ENCODE measurements at places on chromosomes 6 and 20.

GRCh38 chr6:6635291-6635690 lies 46.8 kb downstream of the LY86 start:
- no peak for DNase-seq

DNA sequence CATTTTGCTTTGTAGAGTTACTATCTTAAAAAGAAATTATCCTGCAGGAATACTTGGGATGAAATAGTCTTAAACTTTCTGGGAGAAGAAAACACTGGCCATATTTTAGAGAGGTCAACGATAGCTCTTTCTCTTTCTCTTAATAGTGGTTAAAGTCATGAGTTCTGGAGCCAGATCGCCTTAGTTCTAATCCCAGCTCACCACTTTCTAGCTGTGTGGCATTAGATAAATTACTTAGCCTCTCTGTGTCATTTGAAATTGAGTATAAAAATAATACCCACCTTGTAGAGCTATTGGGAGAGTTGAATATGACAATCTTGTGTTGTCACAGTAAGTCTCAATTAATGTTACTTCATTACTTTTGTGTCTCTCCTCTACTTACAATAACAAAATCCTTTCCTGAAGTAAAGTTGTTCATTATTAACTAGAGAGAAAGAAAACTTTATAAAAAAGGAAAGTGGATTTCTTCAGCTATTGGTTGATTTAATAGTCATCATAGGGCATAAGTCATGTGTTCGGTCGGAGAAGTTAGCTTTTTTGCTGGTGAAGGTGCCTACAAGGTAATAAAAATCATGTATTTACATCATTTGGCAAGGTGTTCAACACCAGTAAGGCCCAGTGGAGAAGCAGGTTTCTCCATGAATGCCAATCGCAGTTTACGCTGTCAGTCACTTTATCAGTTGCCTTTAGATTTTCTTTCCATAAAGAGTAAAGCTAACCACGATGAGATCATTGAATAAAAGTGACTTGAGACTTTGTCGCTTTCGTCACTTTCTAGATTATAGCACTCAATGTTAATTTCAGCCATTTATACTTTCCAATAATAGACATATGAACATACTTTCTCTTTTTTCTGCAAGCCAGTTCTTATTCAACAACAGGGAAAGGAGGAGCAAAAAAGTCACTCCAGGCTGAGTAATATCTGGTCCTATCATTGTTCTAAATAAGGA lies 2.0 kb downstream of the NEDD9 start:
- no peak for DNase-seq

DNA sequence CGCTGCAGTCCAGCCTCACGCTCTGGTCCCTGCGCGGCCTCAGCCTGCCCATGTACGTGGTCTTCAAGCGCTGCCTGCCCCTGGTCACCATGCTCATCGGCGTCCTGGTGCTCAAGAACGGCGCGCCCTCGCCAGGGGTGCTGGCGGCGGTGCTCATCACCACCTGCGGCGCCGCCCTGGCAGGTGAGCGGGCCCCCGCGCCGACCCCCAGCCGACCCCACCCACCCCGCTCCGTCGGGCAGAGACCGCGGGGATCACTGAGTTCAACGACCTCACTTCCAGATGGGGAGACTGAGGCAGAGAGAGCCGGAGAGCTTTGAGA lies 545 bp downstream of the SLC35D3 start:
- no peak for DNase-seq

- no peak for DNase-seq
Measured at GRCh38 chr6:42138630-42139619, 3.5 kb downstream of the C6orf132 start.

GRCh38 chr6:125806813-125807212 lies 16.1 kb downstream of the NCOA7 start:
- DNase-seq, result no peak
